ENCODE measurements at places on chromosomes 1 and 21.

DNA sequence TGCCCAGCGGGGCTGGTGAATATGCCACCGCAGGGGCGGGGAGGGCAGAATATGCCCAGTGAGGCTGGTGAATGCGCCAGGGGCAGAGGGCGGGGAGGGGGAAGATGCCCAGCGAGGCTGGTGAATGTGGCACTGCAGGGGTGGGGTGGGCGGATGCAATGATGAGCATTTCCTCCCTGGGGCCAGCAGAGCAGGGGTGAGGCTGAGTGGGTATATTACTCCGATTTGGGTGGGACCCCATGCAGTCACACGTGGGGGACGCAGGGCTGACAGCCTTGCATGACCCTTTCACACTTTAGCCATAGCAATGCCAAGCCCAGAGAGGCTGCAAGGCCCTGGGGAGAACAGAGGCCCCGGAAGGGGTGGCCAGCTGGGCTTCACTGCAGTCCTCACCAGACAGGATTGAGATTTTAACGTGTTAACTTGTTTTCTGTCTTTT lies 9.3 kb upstream of the SLX9 start:
- no peak for DNase-seq

- no peak for DNase-seq
Observed at GRCh38 chr1:103582464-103582863, 11.1 kb downstream of the AMY2B start.

- no peak for DNase-seq
Observed at GRCh38 chr1:12171206-12172041, 4.6 kb downstream of the TNFRSF1B start.

DNA sequence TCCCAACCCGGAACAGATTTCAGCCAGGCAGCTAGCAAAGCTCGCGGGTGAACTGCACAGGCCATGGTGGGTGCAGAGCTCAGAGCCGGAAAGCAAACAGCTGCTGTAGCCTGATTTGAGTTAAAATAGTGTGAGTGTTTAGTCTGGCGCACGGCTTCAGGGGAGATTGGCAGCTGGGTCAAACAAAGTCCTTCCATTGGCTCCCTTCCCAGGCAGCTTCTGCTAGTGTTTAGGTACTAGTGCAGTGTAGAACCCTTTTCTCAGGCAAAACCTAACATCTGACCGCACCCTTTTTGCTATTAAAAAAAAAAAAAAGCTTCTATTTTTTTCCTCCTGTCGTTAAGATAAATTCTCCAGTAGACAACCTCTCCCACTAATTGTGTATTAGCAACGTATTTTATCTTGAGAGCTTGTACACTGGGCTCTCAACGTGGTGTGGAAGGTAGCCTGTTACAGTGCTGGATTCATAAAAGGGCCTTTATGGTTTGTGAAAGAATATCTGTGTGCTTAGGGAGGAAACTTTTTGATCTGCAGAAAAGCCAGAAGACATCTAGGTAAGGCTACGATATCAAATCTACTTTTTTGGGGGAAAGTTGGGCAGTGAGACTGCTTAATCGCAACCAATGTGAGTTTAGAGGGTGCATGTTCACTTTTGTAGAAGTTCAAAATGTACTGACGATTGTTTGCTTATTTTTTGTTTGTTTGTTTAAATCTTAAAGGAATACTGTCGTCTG lies 689.6 kb downstream of the USP25 start:
- peak; percentile 54 for DNase-seq

- no peak for DNase-seq
Observed at GRCh38 chr1:34781071-34781843, at the start of gene GJB3. Gene GJB3 (plus strand): TSS chr1:34781214. CDS start chr1:34784763, 3,549 bp downstream.

DNA sequence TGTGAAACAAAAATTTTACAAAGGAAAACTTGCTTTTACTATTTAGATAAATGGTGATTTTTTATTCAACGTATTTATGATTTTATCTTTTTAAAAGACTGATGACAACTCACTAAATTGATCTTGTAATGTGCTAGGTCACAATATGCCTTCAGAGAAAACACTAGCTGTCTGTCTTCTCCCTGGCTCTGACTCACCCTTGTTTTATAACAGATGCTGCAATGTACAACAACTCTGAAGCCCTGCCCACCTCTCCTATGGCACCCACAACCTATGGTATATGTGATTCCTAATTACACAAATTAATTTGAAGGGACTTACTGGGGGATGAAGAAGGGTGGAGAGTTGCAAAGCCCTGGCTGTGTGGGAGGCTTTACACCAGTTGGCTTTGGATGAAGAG lies 24.7 kb upstream of the HSD17B7 start:
- no peak for DNase-seq

DNA sequence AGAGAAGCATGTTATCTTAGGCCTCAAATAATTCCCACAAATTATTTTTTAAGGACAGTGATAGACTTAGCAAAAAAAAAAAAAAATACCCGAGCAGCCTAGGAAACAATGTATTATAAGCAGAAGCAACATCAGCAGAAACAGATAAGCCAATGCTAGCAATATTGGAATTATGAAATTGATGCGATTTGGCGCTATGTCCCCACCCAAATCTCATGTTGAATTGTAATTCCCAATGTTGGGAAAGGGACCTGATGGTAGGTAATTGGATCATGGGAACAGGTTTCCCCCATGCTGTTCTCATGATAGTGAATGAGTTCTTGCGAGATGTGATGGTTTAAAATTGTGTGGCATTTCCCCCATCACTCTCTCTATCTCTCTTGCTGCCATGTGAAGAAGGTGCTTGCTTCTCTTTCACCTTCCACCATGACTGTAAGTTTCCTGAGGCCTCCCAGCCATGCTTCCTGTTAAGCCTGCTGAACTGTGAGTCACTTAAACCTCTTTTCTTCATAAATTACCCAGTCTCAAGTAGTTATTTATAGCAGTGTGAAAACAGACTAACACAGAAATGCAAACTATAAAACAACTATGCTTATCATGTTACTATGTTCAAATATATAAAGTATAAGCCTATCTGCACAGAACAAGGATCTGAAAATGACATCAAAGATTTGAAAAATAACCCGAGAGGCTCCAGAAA lies 75.6 kb upstream of the HIVEP3 start:
- no peak for DNase-seq

DNA sequence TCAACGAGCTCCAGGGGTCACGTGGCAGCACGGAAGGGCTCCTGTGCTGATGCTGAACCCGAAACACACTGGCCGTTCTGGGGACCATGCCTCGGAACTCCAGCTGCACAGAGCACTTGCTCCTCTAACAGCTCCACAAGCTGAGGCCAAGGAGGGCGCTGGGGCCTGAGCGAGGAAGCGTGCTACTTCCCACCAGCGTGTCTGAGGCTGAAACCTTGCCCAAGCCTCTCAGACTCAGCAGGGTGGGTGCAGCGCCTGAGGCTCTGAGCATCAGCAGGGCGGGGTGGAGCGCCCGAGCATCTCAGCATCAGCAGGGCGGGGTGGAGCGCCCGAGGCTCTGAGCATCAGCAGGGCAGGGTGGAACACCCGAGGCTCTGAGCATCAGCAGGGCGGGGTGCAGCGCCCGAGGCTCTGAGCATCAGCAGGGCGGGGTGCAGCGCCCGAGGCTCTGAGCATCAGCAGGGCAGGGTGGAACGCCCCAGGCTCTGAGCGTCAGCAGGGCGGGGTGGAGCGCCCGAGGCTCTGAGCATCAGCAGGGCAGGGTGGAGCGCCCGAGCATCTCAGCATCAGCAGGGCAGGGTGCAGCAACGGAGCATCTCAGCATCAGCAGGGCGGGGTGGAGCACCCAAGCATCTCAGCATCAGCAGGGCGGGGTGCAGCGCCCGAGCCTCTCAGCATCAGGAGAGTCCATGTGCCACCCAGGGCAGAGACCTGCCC lies 9.6 kb downstream of the WRAP73 start:
- DNase-seq = no peak

Data from HEK293T (cell line).